SJSA1 (cell line): ENCODE measurements at places on chromosomes 11 and 22.

GRCh38 chr11:44589301-44589700 lies 23.8 kb downstream of the CD82 start:
- peak; percentile 74 for DNase-seq

GRCh38 chr22:36104988-36105387 lies 55.6 kb downstream of the APOL3 start:
- no peak for DNase-seq

- DNase-seq: no peak
These were observed 17.3 kb downstream of the RPUSD4 start for GRCh38 chr11:126194121-126194543.

DNA sequence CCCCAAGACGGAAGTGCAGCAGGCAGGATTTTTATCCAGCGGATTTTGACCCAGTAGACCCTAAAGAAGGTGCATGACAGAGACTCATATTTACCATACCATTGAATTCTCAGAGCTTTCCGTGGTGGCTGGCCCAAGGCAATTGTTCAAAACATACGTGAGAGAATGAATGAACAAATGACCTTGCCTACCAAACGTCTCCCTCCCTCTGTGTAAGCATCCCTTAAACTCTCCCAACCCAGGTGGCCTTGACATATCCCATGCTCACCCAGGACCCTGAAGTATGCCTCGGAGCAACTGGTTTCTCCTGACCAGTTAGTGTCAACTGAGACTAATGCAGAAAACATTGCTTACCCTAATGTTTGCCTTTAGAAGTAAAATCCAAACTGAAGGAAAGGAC lies 154.9 kb downstream of the TEAD1 start:
- DNase-seq: no peak

DNA sequence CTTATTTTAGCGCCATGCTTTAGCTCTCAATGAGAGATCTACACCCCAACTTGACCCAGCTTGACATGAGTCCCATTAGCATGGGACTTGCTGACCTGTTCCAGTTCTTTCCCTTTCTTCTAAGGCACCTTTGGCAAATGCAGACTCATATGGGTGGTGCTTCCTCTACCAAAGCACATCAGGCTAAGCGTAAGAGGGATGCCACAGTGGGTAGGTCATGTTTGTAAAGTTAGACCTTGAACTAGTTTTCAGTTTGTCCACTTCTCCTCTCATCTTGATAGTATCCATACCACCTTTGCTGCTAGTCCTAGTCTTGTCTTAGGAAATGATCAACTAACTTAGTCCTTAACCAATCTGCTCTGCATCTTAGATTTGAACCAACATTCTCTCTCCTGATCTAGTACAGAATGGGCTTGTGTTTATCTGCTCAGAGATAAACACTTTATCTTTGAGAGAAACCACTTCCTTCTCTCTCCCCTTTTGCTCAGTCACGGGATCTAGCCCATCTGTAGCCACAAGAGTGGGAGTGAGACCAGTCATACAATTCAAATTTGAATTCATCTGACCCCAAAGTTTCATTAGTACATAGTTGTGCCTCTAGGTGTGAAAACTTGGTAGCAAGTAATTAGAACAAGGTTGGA lies 72.1 kb upstream of the CD44 start:
- no peak for DNase-seq

DNA sequence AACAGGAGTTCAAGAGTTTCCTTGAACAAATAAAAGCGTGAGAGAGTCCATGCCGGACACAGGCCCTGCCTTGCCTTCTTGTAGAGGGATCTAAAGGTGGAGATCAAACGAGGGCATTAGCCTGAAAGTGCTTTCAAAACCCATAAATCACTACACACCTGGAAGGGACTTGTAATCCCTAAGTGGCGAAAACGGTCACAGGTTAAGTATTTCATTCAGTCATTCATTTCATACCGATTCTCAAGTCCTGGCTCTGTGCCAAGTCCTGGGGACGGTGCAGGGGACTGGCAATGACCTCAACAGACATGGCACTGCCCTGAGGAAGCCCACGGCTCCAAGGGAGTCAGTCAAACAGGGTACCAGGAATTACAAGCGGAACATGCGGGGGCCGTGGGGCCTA lies 26.6 kb downstream of the ELFN2 start:
- DNase-seq: no peak

DNA sequence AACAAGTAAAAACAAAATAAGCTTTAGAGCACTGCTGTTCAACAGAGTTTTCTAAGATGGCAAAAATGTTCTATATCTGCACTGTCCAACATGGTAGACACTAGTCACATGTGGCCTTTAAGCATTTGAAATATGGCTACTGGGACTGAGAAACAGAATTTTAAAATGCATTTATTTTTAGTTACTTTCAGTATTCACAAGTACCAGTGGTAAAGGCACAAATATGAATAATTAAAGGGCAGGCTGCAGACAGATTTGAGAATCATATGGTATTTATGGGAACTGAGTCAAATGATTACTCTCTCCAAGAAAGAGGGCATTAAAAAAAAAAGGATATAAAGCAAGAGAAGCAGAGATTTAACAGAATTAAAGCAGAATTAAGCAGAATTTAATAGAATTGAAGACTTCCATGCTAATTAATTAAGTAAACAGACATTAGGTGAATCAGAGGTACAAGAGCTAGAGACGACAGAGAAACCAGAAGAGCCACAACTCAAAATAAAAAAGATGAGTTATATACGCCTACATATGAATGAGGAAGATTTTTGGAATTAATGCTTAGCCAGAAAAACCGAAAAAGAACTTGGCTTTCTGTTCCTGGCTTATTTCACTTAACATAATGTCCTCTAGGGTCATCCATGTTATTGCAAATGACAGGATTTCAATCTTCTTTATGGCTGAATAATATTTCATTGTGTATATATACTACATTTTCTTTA lies 160.4 kb downstream of the ATG16L2 start:
- no peak for DNase-seq

DNA sequence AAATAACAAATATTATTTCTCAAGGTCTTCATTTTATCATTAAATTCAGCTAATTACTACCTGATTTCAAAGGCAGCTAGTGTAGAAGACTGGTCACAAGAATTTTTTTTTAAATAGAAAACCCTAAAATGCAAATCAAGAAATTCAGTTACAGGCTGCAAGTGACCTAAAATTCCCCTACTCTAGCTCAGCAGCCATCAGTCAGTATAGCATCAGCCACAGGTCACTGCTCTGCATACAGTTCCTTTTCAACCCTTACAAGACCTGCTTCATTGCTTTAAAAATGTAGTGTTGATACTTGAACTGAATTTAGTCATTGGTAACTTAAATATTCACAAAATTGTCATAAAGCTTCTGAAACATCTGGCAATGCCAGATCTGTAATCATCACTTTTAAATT lies 9.5 kb upstream of the B3GNT6 start:
- DNase-seq: no peak
